ENCODE measurements at places on chromosomes 5 and 9.

DNA sequence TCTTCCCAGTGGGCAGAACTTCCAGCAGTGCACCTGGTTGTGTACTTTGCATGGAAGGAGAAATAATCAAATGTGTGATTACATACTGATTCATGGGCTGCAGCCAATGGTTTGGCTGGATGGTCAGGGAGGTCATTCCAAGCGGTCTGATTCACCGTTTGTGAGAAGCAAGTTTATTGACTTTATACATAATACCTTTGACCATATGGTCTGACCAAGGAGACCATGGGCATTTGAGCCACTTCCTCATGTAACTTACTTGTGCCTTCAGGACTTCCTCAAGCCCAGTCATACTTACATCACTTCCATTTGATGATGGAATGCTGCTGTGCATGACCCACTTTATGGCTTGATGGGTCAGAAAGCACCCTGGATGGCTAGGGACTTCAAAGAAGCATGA lies 41.1 kb downstream of the DAP start:
- DNase-seq = no peak

GRCh38 chr5:79924936-79925893 lies 65.8 kb downstream of the MTX3 start:
- DNase-seq = no peak

DNA sequence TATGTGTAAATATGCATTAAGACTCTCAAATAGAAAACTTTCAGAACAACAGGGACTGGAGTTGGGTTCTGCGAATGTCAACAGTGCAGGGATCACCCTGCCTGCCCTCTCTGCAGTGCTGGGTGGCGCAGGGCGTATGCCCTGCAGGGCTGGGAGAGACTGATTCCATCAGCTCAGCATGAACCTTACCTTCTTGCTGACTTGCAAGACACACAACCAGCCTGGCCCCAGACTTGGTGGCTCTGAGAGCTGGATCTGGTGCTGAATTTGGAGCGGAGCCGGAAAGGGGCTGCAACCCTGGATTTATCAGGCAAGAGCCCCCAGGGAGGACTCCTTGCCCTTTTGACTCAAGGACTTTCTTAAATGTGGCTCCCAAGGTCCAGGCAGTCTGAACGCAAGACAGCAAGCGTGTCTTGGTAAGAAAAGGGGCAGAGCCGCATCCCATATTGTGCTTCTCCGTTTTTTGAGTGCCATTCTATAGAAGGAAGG lies 376.0 kb upstream of the IRX2 start:
- no peak for DNase-seq

- peak; percentile 18 for DNase-seq
These were observed 44.7 kb upstream of the LMX1B start for GRCh38 chr9:126569036-126569435.

DNA sequence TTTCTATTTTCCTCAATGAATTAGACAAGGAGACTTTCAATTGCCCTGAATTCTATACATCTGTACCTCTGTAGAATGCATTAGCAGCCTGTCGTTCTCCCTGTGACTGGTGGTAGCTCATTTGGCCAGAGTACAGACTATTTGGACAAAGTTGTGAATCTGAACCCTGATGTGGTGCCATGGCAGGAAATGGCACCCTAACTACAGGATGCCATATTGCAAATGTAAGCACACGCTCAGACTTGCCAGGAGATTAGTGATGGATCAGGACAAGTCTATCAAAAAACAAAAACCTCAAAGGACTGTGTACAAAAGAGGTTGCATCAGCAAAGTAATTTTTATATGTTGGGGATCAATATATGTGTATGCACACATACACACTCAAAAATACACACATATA lies 58.3 kb downstream of the SVEP1 start:
- no peak for DNase-seq

DNA sequence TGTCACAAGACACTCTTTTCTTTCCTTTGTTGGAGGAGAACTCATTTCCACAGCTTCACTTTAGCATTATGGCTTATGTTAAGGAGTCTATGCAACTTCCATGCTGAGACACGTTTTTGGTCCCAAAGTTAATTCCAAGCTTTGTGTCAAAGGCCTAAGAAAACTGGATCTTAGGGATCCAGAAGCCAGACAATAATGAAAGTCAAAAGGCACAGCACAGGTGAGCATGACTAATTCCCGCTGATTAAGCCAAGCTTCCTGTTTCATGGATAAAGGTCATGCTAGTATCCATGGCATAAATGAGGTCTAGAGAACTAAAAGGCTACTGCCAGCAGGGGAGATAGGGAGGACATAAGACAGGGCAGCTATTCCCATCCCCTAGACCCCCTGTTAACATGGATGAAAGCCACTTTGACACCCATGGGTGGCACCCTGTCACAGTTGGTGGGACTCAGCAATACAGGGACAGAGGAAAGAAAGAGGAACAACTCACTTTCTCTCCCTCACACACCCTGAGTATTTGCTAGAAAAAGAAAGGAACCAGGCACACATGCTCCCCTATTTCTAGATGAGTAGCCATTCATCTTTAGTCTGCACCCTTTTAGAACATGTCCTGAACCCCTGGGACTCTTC lies 438.1 kb upstream of the CDH9 start:
- no peak for DNase-seq

DNA sequence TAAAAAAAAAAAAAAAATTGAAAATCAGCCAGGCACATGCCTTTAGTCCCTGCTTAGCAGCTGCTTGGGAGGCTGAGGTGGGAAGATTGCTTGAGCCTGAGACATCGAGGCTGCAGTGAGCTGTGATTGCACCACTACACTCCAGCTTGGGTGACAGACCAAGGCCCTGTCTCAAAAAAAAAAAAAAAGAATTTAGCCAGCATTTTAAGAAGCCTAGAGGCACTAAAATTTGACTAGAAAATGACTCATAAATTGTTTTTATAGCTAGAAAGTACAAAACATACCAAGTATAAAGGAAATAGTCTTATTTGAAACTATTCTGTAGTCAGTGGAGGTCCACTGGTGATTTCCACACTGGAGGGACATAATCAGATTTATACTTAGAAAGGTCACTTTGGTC lies 17.5 kb downstream of the LRRC70 start:
- no peak for DNase-seq

- DNase-seq = no peak
These were observed 67.9 kb upstream of the UNC5A start for GRCh38 chr5:176742246-176743105.

- DNase-seq = no peak
These were observed 114.4 kb downstream of the TENT4A start for GRCh38 chr5:6827526-6828219.

GRCh38 chr5:178808886-178809285 lies 50.9 kb upstream of the ZNF354B start:
- DNase-seq = no peak

GRCh38 chr5:125376059-125376641 lies 629.7 kb upstream of the ZNF608 start:
- no peak for DNase-seq

DNA sequence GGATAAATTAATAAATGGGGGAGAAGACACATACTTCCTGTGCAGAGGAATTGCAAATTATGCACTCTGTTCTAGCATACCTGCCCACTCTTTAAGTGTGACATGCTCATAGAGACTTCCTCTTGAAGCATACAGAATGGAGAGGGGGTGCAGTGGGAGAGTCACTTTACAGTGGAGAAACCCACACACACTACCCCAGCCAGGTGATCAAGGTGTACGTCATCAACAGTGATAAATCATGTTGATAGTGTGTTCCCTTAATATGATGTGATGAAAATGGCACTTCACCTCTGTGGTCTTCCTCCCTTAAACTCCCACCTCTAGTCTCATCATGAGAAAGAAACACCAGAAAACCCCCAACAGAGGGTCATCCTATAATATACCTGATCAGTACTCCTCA lies 110.0 kb downstream of the SH3GL2 start:
- DNase-seq = no peak

- DNase-seq = no peak
These were observed 48.9 kb downstream of the PRR16 start for GRCh38 chr5:120512791-120513650.

- DNase-seq = no peak
These were observed 140.1 kb downstream of the FGF1 start for GRCh38 chr5:142545650-142546322.

GRCh38 chr9:84668196-84669012 lies 1.1 kb upstream of the NTRK2 start:
- DNase-seq = peak; percentile 13

DNA sequence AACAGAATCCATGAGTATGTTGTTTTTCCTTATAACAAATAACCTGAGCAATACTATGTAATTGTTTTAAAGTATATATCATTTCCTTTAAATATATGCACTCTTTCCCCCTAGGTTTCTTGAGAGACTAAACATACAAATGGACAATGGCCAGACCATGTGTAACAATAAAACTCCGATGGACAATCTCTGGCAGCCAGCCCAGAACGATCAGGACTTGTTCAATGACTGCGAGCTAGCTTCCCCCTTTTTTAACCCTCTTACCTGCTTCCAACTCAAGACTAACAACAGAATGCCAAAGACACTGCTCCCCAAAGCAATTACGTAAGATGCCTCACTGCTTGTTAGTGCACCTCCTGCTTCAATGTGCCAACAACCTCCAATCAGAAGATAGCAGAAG lies 94.9 kb downstream of the HTR4 start:
- DNase-seq = no peak

- DNase-seq = no peak
These were observed 2.6 kb upstream of the PSIP1 start for GRCh38 chr9:15513335-15513734.

DNA sequence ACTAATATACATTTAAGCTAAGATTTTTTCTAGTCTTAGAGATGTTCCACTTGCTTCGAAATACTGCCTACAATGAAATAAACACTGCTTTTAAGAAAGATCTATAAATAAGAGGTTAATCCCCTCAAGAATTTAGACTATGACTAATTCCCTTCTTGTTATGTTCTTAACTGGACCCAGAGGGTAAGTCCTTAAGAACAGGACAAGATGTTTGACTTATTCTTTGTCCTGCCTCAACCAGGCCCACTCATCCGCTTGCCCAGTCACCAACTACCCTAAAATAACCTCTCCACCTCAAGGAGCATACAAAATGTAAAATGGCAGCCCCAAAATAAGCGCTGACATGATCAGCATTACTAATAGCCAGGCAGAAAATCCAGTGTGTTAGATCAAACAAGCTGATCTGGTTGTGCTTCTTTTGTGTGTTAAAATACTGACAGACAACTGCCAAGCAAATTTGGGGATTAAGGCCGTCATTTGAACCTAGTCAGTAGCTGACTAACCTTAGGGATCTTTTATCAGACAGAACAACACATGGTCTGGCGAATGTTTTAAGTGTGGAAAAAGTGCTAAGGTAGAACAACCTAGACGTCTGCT lies 93.7 kb upstream of the SMC5 start:
- DNase-seq = no peak

DNA sequence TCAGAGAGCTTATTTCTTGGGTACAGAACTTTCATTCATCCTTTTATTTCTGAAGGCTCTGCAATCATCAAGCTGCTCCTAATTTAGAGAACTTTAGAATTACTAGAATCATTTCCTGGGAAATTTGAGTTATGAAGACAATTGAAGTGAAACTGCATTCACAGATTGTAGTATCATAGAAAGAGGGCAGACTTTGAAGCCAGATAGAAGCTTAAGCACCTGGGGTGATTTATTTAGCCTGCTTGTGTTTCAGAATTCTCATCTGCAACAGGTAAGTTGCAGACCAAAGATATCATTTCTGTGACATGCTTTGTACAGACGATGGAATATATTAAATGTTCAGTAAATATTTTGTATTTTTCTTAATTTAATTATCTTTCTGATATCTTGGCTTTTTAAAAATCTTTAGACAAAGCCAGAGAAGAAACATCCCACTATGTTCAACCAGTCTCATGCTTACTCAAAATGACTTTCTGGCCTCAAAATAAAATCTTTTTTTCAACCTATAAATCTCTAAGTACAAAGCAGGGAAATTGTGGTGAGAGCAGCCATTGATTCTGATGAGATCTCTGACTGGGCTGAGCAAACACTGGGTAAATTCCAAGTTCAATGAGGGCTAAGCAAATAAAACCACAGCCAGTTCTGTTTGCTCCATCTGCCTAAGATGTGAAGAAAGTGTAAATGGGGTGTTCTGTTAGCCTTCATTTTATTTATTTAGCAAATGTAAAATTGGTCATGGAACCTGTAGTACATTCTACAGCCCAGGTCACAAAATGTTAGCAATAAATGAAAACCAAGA lies 264.7 kb upstream of the CCNG1 start:
- DNase-seq = no peak

- no peak for DNase-seq
These were observed 95.3 kb upstream of the VLDLR start for GRCh38 chr9:2526071-2526828.

- DNase-seq = no peak
These were observed 148.7 kb downstream of the CDK5RAP2 start for GRCh38 chr9:120431268-120431667.

GRCh38 chr9:113380869-113381378 lies 4.1 kb upstream of the HDHD3 start:
- no peak for DNase-seq
